ENCODE measurements at places on chromosomes 7 and 10.

DNA sequence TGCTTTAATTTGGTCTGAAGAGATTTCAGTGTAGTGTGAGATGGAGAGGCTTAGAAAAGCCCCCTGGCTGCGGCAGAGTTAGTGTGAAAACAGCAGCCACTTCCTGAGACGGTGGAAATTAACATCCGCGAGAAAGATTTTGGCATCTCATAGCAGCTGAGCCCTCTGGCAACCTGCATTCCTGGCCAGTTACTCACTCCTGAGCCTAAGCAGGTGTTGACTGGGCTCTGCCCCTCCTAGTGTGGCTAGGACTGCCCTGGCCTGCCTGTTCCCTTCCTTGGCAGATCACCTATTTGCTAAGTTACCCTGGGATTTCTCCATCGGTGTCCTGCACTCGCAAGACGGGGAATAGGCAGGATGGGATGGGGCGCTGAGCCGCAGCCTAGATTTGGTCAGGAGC lies 57.6 kb upstream of the LMTK2 start:
- no peak for DNase-seq

- DNase-seq: peak; percentile 95
These were observed at the start of gene SEMA3C for GRCh38 chr7:80918909-80919721. SEMA3C (minus strand) TSS chr7:80919051; CDS start chr7:80916781, 2,270 bp downstream.

DNA sequence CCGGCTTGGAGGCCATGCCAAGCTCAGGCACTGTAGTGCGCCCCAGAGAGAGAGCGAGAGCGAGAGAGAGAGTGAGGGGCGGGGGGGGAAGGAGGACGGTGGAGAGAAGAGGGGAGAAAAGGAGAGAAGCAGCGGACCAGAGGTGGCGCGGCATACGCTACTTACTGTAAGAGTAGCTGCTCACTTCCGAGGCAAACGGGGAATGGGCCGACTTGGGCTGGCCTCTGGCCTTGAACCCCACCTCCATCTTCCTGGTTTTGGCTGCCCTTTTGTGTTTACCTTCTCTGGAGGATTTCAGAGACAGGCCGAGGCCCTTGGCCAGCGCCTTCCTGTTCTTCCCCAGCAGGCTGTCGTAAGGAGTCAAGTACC lies 66.9 kb downstream of the TNRC18 start:
- no peak for DNase-seq

DNA sequence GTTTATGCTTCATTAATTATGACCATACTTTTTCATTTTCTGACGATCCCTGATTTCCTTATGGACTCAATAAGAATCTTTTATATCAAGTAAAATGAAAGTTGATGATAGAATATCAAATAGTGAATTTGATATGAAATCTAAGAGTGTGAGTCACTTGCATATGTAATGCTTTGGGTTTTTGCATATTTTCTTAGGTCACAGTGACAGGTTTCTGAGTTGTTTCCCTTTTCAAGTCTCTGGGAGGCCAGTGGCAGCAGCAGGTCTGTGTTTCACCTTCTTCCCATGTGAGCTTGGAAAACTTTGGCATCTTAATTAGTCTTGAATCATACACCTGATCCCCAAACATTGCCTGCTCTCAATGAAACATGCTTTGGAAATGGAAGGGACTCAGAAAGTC lies 34.7 kb upstream of the GJD4 start:
- DNase-seq: no peak

- no peak for DNase-seq
These were observed 33.5 kb upstream of the CADPS2 start for GRCh38 chr7:122919643-122920181.

GRCh38 chr10:70832852-70833528 lies 17.2 kb downstream of the SGPL1 start:
- peak; percentile 92 for DNase-seq

GRCh38 chr7:45244981-45245380 lies 87.4 kb downstream of the RAMP3 start:
- DNase-seq: no peak

Measured in lung microvascular endothelial cell (primary cell).